ENCODE measurements at places on chromosomes 4 and X.

GRCh38 chr4:152243896-152244595 is 291.8 kb downstream of the FBXW7 start:
- no peak for DNase-seq

DNA sequence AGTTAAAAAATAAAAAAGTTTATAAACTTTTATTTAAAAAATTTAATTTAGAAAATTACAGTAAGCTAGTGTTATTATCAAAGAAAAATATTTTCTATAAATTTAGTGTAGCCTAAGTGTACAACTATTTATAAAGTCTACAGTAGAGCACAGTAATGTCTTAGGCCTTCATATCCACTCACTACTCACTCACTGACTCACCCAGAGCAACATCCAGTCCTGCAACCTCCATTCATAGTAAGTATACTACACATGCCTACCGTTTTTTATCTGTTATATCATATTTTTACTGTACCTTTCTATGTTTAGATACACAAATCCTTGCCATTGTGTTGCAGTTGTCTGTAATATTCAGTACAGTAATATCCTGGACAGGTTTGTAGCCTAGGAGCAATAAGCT is 129.0 kb upstream of the FAM47B start:
- DNase-seq = peak; percentile 42

DNA sequence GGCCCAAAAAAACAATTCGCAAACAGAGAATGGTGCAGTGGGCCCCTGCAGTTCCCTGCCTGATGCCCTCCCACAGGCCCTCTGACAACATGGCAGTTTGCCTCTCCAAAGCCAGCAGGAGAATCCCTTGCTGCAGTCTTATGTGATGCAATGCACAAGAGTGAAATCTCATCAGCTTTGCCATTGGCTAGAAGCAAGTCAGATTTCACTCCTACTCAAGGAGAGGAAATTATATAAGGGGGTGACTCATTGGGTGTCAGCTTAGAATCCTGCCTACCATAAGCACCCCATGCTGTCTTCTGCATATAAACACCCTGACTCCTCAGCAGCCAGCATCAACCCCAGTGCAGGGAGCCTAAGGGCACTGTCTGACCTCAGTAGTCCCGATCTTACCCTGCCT is 157.3 kb upstream of the LDB2 start:
- peak; percentile 91 for DNase-seq

DNA sequence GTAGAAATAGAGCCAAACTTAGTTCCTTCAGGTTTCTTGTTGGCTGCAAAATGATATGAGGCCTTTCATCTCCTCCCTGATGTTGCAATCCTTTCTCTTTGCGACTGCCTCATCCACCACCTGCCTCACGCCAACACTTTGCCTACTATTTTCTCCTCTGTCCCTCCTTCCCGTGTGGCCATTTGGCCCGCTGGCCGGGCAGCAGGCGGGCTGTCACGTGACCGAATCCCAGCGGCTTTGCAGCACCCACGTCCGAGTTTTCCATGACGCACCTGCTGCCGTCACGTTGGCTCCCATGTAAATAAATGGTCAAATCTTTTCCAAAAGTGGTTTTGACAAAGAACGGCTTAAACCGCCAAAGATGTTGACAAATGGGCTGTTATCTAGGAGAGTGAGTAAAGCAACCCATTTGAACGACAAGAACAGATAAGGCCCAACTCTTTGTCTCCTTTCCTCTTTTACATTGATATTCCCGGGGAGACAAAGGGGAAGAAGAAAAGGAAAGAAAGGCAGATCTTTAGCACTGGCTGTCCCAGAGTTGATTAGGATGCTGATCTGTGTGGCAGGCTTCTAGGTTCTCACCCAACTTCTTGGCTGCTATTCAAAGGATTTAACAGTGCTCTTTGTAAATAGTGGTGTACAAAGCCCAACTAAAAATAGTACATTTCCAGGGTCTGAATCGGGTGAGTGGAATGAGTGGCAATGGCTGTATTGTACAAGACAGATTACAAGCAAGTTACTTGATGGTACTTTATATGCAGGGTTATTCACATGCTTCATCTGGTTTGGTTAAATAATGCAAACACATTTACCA is 174.2 kb upstream of the JADE1 start:
- no peak for DNase-seq

- no peak for DNase-seq
Observed at GRCh38 chrX:15207994-15208393, 61.9 kb downstream of the ASB9 start.

DNA sequence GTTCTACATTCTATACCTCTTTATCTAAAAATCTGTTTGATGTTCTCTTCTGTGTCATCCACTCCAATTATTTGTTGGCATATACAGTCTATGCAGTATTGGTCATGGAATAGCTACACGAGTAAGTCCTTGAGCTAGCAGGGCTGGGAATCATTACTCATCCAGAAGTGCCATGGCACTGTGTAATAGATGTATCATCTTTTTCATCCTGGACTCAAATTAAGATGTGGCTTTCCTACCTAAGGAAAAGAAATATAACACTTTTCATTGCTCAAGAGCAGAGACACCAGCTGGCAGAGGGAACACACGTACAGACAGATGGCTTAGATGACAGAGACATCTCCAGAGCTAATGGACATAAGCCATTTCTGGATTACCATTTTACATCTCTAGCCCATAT is 159.8 kb downstream of the FAM13A start:
- peak; percentile 15 for DNase-seq

DNA sequence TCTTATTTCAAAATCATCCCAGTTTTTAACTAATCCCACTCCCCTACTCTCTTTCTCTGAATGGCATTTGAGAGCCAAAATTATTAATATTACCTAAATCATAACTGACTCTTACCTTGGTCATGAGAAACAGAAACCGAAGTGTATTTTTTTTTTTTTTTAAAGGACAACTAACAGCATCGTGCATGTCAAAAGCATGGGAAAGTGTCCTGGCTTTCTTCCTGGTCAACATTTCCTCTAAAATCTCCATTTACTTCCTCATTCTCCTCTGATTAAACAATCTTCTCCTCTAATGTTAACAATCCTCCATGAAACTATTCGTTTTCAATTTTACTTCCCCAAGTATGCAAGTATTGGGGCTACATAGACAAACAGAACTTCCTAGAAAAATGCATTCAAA is 2.1 kb upstream of the STS start:
- peak; percentile 29 for DNase-seq

DNA sequence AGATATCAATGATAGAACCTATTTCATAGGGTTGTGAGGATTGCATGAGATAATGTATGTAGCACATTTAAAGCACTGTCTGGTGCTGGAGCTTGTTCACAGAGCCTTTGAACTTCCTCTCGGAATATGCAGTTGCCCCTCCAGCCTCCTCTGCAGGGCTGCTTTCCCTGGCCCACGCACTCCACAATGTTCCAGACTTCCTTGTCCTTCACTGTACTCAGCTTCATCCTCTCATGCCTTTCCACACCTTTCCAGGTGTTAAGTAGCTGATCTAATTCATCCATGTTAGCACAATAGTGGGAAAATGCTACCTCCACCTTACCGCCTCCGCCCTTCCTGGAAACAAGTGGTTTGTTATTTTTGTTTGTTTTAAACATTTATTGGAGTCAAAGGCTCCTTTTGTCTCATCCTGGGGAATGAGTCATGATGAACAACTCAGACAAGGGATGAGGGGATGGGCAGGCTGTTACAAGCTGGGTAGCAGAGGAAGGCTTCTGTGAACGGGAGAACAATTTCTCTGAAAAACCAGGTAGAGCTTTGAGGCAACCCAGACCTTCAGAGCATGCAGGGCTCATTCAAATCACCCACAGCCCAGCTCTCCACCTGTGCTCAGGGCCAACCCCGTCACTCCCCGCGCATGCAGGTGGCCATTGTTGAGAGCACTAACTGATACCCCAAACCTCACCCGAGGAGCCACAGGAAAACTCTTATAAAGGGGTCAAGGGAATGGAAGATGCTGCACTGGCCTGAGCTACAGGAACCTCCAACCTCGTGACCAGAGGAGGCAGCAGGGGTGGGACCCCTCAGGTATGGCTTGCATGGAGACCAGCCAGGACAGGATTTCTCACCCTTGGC is 84.9 kb upstream of the TBL1X start:
- DNase-seq = peak; percentile 52

DNA sequence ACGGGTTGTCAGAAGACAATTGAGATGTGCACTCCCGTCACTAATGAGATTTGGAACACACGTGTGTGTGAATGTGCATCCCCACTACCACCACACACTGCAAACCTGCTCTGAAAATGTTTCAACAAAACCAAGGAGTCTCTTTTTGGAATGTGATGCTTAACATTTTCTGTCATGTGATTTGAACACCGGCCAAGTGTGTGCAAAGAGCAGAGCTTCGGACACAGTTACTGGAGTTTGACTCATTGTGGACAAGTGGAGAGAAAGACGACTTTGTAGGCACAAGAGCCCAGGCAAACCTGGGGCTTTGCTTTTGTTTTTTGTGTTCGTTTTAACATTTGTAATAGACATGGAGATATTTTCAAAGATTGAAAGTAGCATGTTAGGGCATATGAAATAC is 49.2 kb downstream of the CCKAR start:
- peak; percentile 28 for DNase-seq

- no peak for DNase-seq
Observed at GRCh38 chrX:154542723-154543424, 3.8 kb downstream of the G6PD start.

- peak; percentile 45 for DNase-seq
Observed at GRCh38 chr4:83599183-83599582, 63.3 kb downstream of the GPAT3 start.

- no peak for DNase-seq
Observed at GRCh38 chrX:23911126-23911835, 3.5 kb downstream of the CXorf58 start.

DNA sequence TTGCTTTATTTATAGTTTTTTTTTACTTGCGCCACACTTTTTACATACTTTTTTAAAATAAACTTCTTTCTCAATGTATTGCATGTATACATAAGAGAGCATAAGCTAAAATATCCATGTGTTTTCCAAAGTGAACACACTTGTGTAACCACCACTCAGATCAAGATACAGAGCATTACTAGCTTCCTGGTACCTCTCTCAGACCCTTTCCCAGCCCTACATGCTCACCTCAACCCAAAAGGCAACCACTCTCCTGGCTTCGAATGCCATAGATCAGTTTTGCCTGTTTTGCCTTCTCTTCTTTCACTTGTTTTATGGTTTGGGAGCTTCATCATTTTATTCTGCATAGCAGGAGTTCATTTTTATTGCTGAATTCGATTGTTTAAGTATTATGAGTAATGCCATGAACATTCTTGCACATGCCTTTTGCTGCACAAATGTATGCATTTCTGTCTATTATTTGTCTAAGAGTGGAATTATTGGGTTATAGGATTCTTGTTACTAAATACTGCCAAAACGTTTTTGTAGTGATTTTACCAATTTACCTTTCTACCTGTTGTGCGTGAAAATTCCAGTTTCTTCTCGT is 45.9 kb upstream of the NUDT6 start:
- DNase-seq = peak; percentile 56

GRCh38 chr4:91116861-91117260 is 989.7 kb downstream of the CCSER1 start:
- DNase-seq = no peak

- no peak for DNase-seq
Observed at GRCh38 chr4:108135549-108136209, 33.1 kb downstream of the LEF1 start.

GRCh38 chr4:169818063-169818679 is 60.4 kb upstream of the HPF1 start:
- DNase-seq = no peak

- DNase-seq = no peak
Observed at GRCh38 chrX:108945883-108946523, 209.6 kb upstream of the IRS4 start.

- DNase-seq = no peak
Observed at GRCh38 chr4:69649629-69650028, 3.4 kb downstream of the UGT2A1 start.

- DNase-seq = no peak
Observed at GRCh38 chr4:108681321-108681809, 31.0 kb downstream of the OSTC start.

DNA sequence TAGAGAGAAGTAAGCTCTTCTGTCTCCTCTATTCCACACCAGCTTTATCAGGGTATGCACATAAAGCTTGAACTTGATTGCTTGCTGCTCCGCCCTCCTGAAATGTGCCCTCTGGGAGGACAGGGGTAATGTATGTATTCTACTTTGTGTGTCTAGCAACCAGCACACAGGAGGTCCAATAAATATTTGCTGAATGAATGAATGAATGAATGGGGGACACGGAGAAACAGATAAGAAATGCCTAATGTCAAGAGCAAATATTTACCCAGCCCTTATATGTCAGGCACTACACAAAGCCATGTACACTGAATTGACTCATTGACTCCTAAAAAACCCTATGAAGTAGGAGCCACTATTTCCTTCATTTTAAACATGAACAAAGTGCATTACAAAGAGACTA is 2.3 kb upstream of the MSL3 start:
- no peak for DNase-seq

DNA sequence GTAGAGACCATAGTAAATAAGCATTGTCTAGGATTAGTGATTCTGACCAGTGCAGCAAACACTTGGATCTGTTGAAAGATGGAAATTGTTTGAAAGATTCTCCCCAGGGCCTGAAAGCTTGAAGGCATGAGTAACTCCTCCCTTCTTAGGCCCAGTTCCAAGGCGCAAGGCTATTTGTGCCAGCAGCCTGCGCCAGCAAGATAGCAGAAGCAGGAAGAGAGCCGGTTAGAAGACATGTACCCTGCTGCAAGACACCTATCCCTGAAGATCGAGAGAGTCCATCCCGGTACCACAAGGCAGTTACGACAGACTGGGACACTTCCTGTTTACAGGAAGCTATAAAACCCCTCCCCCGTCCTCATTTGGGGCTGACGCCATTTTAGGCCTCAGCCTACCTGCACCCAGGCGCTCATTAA is 72.4 kb upstream of the JADE1 start:
- DNase-seq = no peak

DNA sequence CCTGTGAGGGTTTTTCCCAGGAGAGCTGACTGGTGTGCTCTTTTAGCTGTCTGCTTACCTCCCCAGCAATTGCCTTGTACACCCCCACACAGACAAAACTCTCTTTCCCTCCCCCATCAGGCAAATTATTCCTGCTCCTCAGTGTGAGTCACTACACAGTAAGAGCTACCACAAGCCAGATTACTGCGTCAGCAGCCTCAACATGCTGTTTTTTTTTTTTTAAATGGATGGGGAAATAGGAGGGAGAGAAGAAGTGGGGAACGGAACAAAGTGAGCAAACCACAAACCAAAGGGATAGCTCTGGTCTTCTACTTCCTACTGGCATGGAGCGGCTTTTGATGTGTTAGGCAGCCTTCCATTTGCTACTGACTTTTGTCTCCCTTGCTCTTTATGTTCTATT is 107.5 kb upstream of the ACSL4 start:
- peak; percentile 92 for DNase-seq

- DNase-seq = no peak
Observed at GRCh38 chr4:89301003-89301402, 6.6 kb downstream of the GPRIN3 start.

DNA sequence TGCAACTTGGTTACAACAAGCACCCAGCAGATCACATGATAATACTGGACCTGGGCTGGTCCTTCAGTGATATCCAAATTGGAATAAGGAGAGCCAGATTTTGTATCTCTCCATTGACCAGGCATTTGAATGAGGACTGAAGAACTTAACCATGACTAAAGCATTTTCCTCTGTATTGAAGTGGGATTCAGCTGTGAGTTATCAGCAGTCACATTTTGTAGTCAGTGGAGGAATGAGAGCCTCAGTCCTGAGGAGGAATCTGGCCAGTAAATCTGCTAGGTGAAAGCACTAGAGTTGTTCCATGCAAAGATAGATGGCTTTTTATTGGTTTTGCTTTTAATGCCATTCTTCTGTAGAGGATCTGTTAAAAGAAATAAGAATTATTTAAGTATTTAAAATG is 1506.0 kb downstream of the PCDH7 start:
- DNase-seq = no peak

GRCh38 chrX:8310409-8310808 is 139.3 kb upstream of the VCX2 start:
- DNase-seq = no peak
